ENCODE measurements at places on chromosomes 4 and X.

DNA sequence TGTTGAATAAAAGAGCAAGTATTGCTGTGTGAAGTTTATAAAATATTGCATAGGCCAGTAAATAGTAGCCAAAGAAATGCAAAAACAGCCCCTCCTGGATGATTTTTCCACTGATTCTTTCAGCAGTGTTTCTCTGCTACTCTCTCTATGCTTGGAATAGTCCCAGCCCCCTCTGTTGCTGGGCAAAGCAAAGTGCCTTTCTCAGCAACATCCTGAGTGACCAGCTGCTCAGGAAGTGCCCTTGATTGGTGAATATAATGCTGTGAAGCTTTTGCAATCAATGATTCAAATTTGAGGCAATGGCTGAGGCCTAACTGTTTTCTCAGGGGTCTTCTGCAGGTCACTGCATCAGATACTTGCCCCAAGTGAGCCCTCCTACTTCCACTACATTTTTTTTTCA is 656.7 kb downstream of the ZNF674 start:
- no peak for DNase-seq

DNA sequence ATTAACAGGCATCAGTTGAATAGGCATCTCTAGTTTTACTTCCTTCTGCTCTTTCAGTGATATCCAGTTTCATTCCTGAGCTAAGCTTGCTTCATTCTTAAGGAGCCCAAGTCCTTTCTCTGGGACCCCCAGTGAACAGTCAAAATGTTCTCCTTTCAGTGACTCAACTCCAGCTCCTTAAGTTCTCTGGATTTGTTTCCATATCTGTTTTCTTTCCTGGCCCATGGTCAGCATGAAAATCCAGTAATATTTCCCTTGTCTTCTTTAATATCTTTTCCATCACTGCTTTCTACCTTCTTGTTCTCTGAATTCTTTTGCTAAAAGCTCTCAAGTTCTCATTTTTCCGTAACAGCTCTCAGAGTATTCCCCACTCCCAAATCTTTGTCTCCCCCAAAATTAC is 25.5 kb downstream of the ADGRL3 start:
- DNase-seq, result no peak

DNA sequence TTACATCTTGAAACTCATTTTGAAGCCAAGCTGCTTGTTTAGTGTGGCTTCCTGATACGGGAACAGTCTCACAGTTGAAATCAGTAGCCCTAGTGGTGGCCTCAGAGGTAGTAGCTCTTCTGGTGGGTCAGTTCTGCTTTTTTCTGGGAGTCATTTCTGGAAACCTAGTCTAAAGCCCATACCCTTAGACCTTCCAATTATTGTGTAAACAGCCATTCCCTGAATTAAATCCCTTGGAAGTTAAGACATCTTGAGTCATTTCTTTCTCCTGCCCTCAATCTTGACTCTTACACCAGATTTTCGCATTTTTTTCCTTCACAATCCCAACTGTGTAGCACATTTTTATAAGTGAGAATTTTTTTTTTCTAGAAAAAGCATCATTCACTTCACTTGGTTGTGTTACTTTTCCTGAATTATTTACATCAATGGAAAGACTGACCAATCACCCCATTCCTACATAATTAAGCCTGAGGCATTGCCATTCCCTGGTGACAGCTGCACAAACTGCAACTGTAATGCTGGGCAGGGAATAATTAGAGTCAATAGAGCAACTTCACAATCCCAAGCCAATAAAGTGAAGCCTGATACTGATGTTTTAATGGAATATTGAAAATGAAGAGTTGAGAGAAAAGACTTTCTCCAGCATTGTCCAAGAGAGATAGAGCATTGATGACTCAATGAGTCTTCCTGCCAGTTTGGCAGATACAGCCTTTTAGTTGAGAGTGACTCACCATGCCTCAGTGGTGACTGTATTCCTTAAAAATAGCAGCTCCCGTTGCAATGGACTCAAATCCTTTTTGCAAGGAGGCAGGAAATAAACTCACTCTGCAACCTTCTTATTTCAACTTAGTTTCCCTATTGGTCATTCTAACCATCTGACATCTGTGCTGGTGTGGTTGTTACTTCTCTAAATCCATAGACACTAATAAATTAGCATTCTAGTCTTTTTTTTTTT is 13.0 kb upstream of the SEPSECS start:
- DNase-seq, result peak; percentile 5

DNA sequence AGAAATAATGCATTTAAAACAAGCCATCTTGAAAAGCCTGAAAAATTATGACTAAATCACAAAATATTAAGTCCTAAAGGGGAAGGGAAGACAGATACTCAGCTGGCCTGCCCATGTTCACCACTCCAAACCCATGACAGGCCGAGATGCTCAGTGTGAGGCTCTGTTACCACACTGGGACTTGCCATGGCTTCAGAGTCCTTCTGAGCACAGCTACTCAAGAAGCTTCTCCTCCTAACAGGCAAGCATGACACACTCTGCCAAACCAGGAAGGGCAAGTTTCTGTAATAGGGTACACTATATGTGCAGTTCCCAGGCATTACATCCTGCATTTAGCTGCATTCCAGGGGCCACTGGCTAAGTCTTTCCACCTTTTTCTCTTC is 34.0 kb upstream of the CYBB start:
- no peak for DNase-seq

DNA sequence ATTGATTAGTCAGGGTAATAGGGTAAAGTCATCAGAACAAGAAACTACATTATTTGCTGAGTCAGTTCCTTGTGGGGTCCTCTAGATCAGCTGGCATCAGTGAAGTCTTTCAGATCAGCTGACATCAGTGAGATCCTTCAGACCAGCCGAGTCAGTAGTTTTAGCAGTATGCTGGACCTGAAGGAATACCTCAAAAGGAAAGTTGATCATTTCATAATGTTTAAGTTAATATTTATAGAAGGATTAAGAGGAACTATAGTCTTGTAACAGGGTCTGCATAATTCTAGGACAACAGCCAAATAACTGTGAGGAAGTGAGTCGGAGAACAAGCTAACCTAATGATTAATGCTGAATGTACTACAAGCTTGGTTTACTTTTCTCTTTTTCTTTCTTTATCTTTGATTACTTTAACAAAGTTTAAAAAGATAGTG is 958 bp upstream of the UGT2B7 start:
- DNase-seq, result no peak

DNA sequence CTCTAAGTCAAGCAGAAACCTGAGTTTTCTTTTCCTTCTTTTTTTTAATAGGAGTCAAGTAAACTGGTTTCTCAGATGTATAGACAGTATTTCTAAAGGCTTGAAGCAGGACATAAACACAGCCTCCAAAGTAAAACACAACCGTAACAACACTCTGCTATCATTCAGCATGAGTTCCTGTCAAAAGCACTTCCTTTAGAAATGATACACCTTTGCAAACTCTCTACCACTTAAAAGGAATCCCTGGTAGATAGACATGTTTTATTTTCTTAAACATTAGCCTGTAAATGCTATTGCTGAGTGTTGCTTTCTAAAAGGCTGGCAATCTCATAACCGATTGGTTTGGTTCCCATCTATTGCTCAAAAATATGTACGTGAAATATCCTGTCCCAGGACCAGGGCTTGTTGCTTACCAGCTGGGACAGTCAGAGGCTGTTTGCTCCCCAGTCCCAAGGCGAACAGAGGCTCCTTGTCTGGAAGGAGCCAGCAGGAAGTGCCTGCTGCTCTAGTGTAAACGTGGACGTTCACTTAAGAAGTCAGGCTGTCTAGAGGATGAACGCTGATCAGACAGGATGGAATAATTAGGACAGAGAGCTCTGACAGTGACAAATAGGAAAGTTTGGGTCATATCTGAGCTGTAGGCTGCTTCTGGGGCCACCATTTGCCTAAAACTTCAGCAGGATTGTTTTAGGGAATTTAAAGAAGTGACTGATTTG is 173.9 kb upstream of the KLF3 start:
- no peak for DNase-seq

DNA sequence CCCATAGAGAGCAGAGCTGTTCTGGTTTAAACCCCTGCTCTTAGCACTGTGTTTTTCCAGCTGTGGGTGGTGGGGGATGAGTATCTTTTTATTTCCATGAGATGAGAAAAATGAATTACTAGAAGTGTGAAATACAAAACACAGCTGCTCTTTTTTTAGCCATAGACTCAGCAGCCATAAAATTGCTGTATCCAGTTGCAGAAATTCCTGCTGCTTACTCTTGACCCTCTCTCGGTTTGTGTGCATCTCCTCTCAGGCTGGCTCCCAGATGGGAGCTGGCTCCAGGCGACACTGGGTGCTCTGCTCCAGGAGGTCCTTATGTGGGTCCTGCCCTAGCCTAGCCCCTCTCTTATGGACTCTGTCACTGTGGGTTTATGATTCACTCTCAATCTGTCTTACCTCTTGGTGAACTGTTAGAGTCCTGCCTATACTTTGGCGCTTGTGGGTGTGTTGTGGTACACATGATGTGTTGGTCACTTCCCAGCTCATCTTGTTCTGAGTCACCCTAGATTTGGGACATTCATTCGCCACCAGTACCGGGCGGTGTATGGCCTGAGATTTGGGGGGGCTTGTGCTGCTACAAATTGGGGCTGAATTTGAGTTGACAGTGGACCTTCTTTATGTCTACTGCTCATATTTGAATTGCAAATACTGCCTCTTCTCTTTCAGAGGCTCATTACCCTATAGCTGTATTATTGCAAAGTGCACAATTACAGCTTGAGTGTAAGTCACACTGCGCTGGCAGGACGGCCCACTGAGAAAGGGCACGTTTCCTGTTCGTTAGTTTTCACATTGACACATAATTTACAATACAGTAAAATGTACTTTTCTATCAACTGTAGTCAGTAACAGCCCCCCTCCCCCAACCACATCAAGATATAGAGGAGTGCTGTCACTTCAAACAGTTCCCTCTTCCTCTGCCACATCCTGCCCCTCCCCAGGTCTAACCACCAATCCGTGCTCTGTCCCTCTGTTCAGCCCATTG is 46.9 kb upstream of the MSANTD1 start:
- DNase-seq, result peak; percentile 62

- DNase-seq, result no peak
Measured at GRCh38 chrX:18010253-18010652, 149.2 kb upstream of the RAI2 start.

DNA sequence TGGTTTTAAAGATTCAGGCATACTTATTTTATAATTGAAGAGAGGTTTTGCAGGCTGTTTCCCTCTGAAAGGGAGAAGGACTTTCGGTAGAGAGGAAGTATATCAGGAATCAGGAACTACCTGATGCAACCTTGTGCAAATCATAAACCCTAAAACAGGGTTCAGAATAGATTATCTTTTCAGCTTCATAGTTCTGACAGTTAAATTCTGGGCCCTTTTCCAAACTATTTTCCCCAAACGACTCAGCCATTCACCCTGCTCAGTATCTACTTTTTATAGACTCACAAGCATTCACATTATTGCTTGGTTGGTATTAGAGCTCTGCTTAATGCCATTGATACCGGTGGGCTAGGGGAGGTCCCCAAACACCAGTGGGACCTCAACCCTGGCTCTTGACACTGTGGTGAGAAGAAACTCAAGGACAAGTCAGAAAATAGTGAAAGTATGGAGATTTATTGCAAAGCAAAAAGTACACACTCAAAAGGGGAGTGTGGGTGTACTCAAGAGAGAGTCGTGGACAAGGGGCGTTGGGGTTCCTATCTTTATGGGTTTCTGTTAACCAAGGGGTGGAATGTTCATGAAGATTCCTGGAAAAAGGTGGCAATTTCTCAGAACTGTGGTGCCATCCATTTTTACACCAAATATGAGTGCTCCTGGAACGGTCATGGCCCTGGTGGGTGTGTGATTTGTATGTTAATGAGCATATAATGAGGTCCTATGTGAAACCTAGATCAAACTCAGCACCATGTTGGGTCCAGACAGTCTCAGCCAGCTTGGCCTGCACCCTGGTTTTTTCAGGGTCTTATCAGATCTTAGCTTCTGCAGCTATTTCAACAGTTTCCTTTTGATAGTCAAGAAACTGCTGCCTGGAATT is 238.3 kb downstream of the DCLK2 start:
- no peak for DNase-seq

DNA sequence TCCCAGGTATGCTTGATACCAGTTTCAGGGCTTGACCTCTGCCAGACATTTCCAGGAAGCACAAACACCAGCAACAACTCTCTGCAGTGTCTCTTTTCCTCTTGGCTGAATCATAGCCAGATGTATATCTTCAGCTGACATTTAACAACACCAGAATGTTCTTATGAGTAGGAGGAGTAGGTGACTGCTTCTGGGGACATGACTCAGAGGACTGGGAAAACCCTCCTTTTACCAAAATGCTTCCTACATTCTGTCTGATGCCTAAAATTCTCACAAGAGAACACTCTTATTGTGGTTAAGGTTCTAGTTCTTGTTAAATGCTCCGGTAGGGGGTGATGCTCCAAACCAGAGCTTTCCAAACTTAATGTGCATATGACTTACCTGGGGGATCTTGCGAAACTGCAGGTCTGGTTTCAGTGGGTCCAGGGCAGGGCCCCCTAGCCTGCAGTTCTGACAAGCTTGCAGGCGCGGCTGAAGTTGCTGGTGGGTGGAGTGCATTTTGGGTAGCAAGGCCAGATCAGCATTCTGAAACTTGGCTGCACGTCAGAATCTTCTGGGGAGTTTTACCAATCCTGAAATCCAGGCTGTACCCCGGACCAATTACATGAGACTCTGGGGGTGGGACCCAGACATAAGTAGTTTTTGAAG is 329.3 kb upstream of the RPS6KA3 start:
- no peak for DNase-seq

- DNase-seq, result no peak
Measured at GRCh38 chrX:3940000-3940610, 226.7 kb upstream of the PRKX start.

DNA sequence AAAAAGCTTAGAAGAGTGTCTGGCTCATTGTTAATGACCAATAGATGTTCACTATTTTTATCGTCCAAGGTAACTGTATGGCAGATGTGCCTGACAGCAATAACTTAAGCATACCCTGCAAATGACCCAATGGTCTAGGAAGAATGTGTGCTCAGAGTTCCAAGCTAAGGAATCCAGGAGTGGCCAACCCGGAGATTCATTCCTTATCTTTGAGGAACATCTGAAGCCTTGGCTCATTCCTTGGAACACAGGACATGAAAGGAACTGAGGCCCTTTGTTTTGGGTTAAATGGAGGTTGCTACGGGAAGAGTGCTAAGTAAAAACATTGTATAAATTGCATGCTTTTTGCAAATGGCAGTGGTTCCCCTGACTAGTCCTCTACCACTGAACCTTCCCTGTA is 38.9 kb upstream of the EFNB1 start:
- DNase-seq, result no peak

GRCh38 chrX:130523460-130524394 is 121.9 kb downstream of the RBMX2 start:
- no peak for DNase-seq

DNA sequence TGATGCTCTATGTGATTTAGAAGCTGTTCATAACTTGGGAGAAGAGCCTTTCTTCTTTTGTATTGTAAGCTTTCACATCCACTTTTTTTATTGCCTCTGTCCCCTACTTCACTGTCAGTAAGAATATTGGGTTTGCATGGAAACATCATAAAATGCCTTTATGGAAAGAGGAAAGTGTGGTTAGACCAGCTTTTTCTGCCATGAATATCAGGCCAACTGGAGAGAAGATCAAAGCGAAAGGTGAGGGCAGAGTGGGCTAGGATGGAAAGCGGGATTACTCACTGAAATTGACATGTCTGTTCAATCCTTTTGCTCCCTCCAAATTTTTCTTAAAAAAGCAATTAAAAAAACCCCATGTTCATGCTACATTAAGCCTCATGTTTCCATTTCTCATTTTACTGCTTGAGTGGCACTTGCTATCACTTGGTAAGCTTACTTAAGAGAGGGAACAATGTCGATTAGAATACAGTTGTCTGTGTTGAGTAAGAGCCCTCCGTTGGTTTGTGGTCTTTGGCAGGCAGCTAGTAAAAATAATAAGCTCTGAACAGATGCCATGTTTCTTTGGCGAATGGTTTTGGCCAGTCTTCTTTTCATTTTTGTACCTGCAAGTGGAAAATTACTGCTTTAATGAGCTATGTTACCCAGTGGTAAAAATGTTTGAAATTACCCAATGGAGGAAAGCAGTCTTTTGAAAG is 35.9 kb downstream of the SUPT20HL1 start:
- DNase-seq, result no peak
